Stimulated activated CD8-positive, alpha-beta memory T cell treated with anti-CD3 and anti-CD28 coated beads, Interleukin-4, amount 100 ng/mL, for 24 hours (primary cell): ENCODE measurements at places on chromosomes 7 and 10.

DNA sequence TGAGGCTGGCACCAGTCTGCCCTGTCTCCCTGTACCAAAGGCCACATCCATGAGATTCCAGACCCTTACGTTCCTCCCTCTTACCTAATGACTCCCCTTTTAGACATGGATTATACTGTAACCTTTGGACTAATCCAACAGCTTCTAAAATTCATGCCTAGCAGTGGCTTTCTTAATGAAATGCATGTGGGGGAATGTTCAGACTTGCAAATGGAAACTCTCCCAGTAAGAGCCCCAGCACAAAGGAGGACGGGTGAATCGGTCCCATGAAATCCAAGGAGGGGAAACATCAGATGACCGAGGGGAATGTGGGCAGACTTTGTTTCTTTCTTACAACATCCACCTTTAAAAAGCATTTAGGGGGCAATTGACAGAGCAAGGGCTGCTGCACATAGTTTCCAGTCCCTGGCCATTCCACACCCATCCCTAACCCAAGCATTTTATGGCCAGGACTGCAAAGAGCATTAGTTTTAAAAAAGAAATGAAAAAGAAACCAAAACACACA, 71.5 kb downstream of the COL13A1 start:
- DNase-seq = no peak

- DNase-seq = no peak
These were observed 30.8 kb downstream of the UMAD1 start for GRCh38 chr7:7671361-7671760.

- no peak for DNase-seq
These were observed 893.4 kb downstream of the XPNPEP1 start for GRCh38 chr10:109029870-109030269.

GRCh38 chr10:38007551-38007950, 2.9 kb upstream of the ZNF33A start:
- no peak for DNase-seq

DNA sequence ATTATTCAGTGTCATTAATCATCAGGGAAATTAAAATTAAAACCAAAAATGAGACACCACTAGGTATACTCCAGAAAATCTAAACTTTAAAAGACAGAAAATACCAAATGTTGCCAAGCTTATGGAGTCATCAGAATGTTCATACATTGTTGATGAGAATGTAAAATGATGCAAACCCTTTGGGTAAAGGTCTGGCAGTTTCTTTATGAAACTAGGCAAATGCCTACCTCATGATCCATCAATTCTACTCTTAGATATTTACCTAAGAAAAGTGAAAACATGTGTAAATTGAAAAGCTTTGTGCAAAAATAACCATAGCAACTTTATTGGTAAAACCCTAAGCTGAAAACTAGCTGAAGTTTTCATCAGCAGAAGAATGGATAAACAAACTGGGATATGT, 329.5 kb upstream of the MEOX2 start:
- no peak for DNase-seq

GRCh38 chr7:696812-697551, 29.5 kb upstream of the DNAAF5 start:
- no peak for DNase-seq

GRCh38 chr10:78604721-78605120, 464.0 kb upstream of the ZMIZ1 start:
- no peak for DNase-seq
